ENCODE measurements at places on chromosomes 12 and 14.

- DNase-seq = no peak
Measured at GRCh38 chr14:38098074-38098836, 109.4 kb upstream of the SSTR1 start.

GRCh38 chr12:111653596-111653995 lies 32.2 kb downstream of the BRAP start:
- no peak for DNase-seq

DNA sequence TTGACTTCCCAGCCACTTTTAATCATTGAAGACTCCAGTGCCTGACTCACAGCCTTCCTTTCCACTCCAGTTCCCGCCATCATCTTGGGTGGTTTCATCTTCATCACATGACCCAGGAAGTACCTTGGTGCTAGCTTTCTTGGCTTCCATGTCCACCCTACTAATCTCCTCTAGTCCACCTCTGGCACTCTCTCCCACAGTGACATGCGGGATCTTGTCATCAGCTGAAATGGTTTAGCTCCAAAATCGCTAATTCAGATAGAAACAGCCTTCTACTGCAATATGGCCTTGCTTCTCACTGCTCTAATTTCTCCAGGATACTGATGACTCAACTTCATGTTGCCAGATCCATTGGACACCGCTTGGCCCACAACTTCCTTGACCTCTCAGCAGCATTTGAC lies 24.5 kb downstream of the WDR20 start:
- peak; percentile 48 for DNase-seq

GRCh38 chr12:130642856-130643255 lies 73.2 kb downstream of the RIMBP2 start:
- no peak for DNase-seq

- no peak for DNase-seq
Measured at GRCh38 chr12:102371165-102371564, 109.2 kb downstream of the IGF1 start.

DNA sequence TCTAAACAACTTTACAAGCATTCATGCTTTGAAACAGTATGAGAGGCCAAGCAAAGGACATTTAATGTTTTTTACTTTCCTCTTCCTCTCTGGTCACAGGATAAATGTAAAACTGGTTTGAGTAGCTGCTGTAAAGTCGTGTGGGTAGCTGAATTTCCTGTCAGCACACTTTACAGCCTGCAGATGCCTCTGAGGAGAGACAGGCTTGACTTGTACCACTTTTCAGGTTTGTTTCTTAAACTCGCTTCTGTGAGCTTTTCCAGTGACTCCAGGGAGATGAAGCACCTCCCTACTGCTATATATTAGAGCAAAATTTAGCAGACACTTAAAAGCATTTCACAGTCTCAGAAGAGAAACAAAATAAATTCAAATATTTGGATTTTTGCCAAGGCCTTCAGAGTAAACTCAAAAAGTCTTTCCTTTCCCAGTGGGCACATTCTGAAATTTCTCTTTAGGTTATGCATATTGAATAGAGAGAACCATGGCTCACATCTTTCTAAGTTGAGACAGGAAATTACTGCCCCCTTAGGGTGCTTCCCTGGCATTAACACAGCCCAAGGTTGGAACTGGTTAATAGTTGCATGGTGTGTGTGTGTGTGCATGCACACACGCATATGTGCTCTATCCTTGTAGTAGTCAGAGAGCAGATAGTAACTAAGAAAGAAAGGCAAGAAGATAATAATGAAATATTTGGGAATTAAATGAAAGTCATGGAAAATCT lies 557.3 kb upstream of the MIS18BP1 start:
- DNase-seq = peak; percentile 12

- DNase-seq = no peak
Measured at GRCh38 chr12:131723532-131723931, 12.6 kb downstream of the SFSWAP start.

DNA sequence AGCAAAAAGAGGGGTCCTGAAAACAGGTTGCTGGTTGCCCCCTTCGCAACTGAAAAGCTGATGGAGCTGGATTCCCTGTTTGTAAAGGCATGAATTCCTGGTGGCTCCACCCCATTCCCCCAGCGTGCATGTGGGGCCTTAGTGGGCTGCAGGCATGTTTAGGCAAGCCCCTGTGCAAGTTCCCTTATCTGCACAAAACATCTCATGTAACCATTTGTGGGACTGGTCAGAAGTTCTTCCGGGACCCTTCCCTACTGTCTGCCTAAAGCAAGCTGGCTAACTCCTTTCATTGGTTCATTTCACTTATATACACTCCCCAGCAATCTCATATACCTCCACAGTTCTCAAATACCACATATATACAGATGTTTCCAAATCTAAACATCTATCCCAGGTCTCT lies 24.0 kb upstream of the HIGD1C start:
- peak; percentile 61 for DNase-seq

DNA sequence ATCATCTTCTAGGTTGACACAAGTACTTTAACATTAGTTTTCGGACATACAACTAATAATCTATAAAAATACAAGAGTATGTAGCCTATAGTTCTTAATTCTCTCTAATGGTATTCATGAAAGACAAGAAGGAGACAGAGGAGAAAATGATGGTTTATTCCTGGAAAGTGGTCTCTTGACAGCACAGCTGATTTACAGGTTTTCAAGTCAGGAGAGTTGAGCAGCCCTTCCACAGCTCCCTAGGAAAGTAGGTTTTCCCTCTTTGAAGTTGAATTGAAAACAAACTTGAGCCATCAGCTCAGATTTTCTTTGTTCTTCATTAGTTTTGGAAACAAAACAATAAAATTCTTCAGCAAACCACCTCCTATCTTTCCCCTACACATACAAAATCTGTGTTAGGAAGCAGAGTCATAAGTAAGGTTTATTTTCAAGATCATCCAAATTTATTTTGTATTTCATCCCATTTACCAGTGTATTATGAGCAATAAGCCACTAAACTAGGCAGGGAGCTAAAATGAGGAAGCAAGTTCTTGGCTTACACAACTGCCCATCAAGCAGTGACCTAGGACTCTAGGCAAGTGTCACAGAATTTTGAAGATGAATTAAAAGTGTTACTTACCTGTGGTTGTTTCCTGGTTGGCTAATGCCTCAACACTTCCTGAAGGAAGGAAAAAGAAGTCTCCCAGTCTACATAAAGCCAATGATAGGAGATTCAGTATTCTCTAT lies 357.0 kb downstream of the BCAT1 start:
- DNase-seq = peak; percentile 49

GRCh38 chr14:61520576-61520975 lies 174.7 kb upstream of the HIF1A start:
- no peak for DNase-seq

GRCh38 chr12:80175307-80175930 lies 76.1 kb downstream of the OTOGL start:
- DNase-seq = no peak

- DNase-seq = no peak
Measured at GRCh38 chr14:75910048-75910447, 71.7 kb downstream of the TGFB3 start.

DNA sequence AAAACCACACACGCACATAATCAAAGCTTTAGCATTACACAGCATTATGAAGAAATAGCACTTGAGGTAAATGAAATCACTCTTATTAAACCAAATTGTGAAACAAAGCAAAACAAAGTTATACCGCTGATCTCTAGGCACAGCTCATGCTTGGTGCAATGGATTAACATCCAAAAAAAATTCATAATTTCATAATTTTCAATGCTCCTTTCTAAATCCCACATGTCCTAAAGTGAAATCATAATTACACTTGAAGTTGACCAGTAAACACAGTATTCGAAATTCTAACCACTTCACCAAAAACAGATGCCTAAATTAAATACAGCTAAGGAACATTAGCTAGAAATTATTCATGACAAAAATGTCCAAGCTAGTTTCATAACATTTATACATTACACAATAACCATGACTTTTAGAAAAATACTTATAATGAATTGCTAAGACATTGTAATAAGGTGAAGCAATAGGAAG lies 1.5 kb downstream of the MLH3 start:
- peak; percentile 36 for DNase-seq

DNA sequence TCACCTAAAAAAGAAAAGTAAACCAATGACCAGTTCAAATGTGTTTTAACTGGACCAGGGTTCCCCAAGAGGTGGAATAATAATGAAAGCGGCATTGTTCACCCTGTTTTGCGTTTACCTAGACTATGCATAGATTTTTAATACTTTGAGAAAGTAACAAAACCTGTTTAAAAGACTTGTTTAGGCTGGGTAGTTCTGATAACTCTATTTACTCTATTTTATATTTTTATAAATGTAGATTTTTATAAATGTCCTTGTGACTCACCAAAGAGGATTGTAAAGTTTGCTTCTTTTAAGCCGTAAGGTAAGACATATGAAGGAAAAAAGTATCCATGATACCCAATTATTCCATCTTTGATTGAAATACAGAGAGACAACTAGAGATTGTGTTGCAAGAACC lies 288.0 kb upstream of the NPAS3 start:
- no peak for DNase-seq

DNA sequence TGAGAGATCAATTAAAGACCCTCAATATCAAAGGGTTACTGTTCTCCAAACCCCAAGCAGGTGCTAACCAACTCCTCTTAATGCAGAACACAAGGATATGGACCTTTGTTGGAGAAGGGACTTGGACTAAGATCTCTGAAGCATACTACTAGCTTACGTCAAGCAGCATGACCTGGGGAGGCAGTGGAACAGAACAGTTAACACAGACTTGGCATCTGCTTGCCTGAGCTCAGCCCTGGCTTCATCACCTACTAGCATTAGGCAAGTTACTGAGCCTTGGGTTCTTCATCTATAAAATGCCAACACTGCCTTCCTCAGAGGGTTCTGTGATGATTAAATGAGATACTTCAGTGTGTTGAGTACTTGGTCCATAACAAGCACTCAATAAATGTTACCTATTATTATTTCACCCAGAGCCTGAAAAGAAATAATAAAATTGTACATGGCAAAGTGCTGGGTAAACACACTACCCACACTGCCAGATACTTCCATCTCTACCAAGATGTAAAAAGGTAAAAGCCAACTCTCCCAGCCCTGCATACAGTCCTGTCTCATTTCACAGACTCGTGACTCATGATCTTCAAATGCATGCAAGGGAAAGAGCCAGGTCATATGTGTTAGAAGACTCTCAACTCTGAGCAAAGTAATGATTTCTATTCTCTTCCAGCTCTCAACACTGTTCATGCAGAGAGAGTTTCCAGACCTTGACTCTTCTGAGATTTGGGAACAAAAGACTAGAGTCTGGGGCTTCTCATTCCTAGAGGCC lies 39.7 kb downstream of the FMNL3 start:
- no peak for DNase-seq

DNA sequence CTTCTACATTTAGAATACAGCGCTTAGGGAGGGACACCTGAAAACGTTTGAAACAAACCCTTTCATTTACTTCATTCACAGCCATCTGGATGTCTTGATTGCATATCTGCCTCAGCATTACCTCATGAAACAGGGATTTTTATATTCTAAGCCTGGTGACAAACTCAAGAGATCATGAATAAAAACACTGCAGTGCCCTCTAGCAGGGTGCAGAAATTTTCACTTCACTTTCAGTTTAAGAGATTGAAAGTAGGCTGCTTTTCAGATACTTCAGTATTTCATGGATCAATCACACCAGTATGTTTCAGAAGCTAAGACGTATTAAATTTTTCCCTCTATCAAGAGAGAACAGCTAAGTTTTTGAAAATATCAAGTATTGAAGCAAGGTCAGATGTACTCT lies 467.8 kb downstream of the MDGA2 start:
- DNase-seq = peak; percentile 36

- DNase-seq = peak; percentile 83
Measured at GRCh38 chr14:86654558-86655184, 1124.7 kb downstream of the FLRT2 start.

GRCh38 chr14:56121816-56122215 lies 3.6 kb downstream of the PELI2 start:
- no peak for DNase-seq

DNA sequence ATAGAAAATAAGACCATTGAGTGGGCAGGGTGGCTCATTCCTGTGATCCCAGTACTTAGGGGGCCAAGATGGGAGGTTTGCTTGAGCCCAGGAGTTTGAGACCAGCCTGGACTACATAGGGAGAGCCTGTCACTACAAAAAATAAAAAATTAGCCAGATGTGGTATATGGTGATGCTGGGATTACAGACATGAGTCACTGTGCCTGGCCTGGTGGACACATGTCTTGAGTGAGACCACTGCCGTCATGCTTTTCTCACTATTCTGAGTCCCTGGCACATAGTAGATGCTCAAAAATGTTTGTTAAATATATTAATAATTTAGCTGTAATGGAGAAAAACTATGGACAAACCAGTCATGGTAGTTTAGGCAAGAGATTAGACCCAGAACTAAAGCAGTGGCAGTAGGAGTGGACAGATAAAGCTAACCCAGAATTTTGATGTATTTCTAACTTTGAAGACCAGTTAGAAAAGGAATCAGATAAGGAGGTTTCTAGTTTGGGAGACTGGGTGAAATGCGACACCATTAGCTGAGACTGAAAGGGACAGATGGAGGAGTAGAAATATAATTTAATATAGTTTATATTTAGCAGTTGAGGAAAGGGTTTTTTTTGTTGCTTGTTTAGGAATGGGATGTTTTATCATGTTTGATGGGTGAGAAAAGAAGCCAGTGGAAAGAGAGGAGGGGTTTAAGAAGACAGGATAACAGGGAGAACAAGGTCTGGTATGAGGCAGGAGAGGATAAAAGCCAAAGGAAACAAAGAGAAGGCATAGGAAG lies 7.4 kb upstream of the PTGES3 start:
- DNase-seq = no peak

- no peak for DNase-seq
Measured at GRCh38 chr12:11756523-11756922, 107.0 kb downstream of the ETV6 start.

GRCh38 chr12:59036973-59037762 lies 116.9 kb upstream of the LRIG3 start:
- no peak for DNase-seq

- DNase-seq = no peak
Measured at GRCh38 chr14:36748610-36749213, 87.1 kb downstream of the PAX9 start.

- peak; percentile 71 for DNase-seq
Measured at GRCh38 chr12:55974308-55974730, 441 bp downstream of the RAB5B start.

DNA sequence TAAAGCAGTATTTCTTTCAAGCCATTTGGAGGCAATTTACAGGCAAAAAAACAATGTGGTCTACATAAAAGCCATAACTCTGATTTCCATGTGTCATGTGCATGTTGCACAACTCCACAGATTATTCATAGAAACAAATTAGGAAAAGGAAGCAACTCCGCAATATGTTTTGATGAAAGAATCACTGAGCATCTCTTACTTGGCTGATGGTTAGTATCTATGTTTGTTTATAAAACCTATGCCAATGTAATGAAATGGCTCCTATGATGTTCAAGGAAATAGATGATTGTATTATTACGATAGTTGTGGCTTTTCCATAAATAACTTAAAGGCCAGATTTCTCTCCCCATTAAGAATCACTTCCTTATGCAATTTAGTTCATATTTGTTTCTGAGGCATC lies 373.7 kb downstream of the CCDC91 start:
- DNase-seq = no peak

DNA sequence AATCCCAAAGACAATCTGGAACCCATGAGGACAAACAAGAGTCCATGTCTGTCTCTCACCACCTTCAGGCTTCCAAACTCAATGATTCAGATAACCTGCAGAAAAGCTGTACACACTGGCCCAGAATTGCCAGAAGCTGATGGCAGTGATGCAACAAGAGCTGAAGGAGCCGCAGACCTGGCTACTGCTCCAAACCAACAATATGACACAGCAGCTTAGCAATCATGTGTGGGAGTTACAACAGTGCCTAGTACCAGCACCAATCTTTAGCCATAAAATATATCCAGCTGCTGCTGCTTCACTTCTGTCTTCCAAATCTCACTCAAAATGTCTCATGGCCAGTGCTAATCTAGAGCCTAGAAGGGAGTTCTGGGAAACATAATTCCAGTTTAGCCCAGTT lies 22.0 kb downstream of the RPS6KA5 start:
- peak; percentile 64 for DNase-seq

Measured in hematopoietic multipotent progenitor cell treated with erythropoietin and hydrocortisone succinate and interleukin-3 and kit ligand, for 4 days (in vitro differentiated cells).